Chondrocyte (in vitro differentiated cells): ENCODE measurements at places on chromosomes 16 and 17. TPM values are rescaled to one million over a fixed set of nuclear protein-coding genes. Genes with fewer than 3 reads are reported as not detected.

DNA sequence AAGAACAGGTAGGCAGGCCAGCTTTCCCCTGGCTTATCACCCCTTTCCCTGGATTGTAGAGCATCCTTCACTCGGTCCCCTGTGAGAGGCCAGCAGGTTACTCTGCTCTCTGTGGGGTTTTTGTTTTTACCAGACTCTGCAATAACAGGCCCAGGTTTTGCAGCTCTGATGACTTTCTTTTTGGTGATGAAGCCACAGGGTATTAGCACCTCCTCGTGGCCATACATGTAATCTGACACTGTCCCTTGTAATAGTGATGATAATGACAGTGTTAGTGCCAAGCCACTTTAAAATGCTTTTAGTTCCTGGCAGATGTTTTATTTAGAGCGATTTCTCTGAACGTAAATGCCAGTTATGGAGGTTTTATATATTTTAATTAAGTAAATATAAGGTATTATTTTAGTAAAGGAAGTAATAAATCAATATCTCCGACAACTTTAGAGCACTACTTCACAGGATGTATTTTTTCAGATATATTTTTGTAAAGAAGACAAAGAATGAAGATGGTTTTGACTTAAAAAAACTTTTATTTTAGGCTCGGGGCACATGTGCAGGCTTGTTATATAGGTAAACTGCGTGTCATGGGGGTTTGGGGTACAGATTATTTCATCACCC is 38.0 kb upstream of the CPHXL start:
- DNase-seq: no peak

- no peak for DNase-seq
Observed at GRCh38 chr17:40477796-40478195, 23.6 kb downstream of the TNS4 start.

DNA sequence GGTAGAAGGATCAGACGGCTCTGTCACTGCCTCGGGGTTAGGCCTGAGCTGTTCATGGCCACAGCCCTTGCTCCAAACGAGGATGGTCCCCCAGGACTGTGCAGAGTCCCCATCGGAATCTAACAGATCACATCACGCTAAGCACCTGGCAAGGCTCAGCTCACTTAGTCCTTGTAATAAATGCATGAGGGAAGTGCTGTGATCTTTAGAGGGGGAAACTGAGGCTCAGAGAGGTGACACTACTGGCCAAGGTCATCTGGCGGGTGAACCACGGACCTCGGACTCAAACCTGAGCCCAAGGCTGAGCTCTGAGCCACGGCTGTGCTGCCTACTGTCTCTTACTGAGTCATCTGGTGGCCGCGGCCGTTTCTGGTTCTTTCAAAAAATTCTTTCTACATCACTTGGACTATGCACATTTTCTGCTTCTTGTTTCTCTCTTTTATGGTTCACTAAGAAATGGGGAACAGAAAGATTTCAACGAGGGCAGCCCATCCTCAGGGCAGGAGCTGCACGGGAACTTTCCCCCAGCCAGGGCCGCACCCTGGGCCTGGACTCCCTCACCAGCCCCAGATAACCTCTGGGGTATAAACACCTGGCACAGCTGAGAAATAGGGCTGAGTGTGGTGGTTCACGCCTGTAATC is 55.6 kb downstream of the COTL1 start:
- DNase-seq: no peak

GRCh38 chr17:51908841-51909537 is 249.5 kb downstream of the CA10 start:
- no peak for DNase-seq

DNA sequence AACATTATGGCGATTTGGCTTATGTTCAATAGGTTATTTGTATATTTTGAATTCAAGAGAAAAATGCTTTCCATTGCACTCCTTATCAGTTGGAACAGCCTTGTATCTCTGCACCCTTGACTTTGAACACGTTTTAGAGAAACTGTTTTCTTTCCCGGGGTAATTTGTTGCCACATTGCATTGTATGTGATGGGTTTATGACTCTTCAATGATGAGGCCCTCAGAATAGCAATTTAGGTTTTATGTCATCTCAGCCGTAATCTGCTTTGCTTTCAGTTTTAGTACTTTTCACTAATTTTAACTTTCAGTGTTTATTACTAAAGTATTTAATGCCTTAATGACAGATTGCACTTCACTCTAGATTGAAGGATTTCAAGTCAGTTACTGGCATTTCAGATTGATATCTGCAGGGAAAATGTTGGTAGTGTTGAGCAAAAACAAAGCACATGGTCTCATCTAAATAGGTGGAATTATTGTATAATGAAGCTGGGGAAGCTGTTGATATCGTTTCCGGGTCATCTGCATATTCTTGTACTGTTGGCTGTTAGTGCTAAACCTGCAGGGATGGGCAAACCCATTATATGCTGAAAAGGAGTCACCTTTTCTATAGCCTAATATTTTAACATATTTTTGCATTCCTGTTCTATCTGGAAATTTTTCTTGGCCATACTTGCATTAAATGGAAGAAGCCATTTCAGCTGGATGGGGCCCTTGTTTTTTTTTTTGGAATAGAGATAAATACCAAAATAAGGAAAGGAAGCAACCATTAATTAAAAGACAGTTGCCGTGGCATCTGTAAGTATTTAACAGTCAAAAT is 2.0 kb downstream of the LUC7L3 start:
- no peak for DNase-seq

DNA sequence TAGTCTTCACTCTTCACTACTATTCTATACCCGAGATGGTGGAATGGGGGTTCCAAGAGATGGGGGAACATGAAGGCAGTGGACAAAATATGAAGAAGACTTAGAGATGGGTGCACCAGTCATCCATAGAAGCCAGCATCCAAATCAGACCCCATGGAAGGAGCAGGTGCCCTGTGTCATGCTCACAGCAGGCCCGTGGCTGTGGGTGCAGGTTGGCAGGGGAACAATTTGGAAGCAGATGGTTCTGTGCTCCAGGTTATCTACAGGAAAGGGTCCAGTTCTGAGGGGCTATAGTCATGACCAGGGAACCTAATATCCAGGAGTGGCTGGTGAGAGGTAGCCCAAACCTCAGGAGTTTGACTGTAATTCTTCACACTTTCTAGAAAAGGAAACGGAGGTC is 9.6 kb upstream of the LPCAT2 start:
- no peak for DNase-seq

GRCh38 chr16:52709306-52709705 is 162.4 kb upstream of the TOX3 start:
- no peak for DNase-seq

GRCh38 chr16:69451166-69451565 is 26.7 kb downstream of the CYB5B start:
- DNase-seq: no peak

The PYY gene
- not detected in 3 replicates for total RNA-seq

The MAP2K3 gene
- total RNA-seq: 31.3 to 38.3 TPM (median 35.9 TPM) in 3 replicates

The RABEP2 gene
- total RNA-seq: 20.1 to 24.6 TPM (median 22.4 TPM) in 3 replicates

The KRTAP4-3 gene
- total RNA-seq: not detected in 3 replicates
